GM12878 (cell line): ENCODE measurements at places on chromosomes 3 and 15. TPM values are rescaled to one million over a fixed set of nuclear protein-coding genes. Genes with fewer than 3 reads are reported as not detected.

- no peak overlapping the region for H3K4me3 ChIP-seq
- DNase-seq, result no peak
- no peaks in the 10 kb centered on the region; the same call in 1 of the 2 replicates for H3K27me3 ChIP-seq
- no peaks in the 10 kb centered on the region for H3K36me3 ChIP-seq
- H3K27ac ChIP-seq, result no peak overlapping the region
- H3K4me1 ChIP-seq, result no peaks in the 10 kb centered on the region
Measured at GRCh38 chr15:68479406-68479805, 47.4 kb upstream of the ITGA11 start.

Gene GABRB3
- 0.05 and 0.27 TPM in 2 replicates for total RNA-seq

- H3K27ac ChIP-seq, result no peak overlapping the region
- no peak overlapping the region for H3K4me3 ChIP-seq
- peaks cover 4% of the 10 kb centered on the region for H3K36me3 ChIP-seq
- no peaks in the 10 kb centered on the region for H3K27me3 ChIP-seq
- DNase-seq, result no peak
Measured at GRCh38 chr3:37256447-37256846, 82.1 kb upstream of the LRRFIP2 start.

Gene PPP2R3A
- 0.08 TPM in 1 of 2 replicates, not detected in the other for total RNA-seq

GRCh38 chr15:58297639-58298038, 134.2 kb upstream of the LIPC start:
- no peak for DNase-seq
- H3K27me3 ChIP-seq, result no peaks in the 10 kb centered on the region
- H3K27ac ChIP-seq, result no peak overlapping the region
- H3K36me3 ChIP-seq, result no peaks in the 10 kb centered on the region

DNA sequence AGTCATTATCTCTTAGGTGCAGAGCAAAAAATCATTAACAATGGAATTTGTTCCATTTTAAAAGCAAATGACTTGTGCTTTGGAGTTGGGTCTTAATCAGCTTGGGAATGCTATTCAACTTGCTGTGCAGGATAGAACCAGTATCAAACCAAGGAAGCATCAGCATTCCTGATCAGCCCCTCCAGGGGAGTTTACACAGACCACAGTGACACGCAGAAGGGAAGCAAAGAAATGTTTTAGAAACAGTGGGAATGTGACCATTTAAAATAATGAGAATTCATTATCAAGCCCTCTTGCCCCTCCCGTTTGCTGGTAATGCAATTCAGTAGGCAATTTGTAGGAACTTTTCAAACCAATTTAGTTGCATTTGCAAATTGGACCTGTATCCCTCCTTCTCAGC, 155.1 kb downstream of the LRTM1 start:
- H3K4me3 ChIP-seq, result no peak overlapping the region
- no peaks in the 10 kb centered on the region for H3K36me3 ChIP-seq
- H3K27ac ChIP-seq, result no peak overlapping the region
- peaks cover 1% of the 10 kb centered on the region; the same call in 1 of the 2 replicates for H3K27me3 ChIP-seq
- no peak for DNase-seq
- H3K4me1 ChIP-seq, result no peaks in the 10 kb centered on the region

DNA sequence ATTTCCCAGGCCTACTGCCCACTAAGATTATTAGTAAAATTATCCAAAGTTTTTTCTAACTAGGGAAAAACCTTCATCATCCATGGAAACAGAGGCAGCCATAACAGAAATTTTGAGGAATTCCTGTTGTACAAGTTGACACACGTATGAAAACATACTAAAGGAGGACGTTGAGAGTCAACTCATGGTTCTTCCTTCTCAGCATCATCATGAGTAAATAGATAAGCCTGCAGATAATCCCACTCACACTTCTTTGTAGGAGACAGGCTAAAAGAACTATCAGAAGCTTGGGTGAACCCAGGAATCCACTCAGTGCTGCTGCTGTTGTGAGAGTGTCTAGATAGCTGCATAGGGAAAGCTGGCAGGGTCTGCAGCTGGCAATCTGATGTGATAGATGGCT, 694.8 kb upstream of the NR2F2 start:
- no peaks in the 10 kb centered on the region for H3K4me1 ChIP-seq
- no peak for DNase-seq
- H3K27ac ChIP-seq, result no peak overlapping the region
- no peaks in the 10 kb centered on the region for H3K27me3 ChIP-seq
- H3K36me3 ChIP-seq, result no peaks in the 10 kb centered on the region

DNA sequence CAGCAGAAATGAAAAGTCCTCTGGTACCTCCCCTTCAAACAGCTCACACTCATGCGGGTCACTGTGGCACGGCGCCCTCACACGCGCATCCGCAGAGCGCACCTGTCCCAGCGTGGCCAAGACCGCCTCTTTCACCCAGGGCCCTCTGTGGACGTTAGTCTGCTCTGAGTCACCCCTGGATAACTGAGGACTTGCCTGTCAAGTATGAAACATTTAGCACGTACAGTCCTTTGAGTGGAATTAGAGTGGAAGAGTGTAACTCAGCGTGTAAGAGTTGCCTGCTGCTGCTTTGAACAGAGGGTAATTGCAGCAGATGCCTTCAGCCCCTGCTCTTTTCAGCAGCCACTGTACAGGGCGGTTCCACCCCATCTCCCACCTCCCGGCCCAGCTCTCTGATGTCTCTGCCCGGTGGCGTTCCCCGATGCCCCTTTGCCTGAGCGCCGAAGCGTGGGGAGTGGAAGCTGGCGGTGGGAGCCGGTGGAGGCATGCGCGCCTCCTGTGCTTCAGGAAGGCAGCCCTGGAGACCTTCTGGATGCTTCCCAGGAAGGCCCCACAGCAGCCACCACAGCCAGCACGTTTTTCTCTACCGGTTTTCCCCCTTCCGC, 23.0 kb downstream of the CPN2 start:
- H3K4me3 ChIP-seq, result no peak overlapping the region
- no peak overlapping the region for H3K27ac ChIP-seq
- no peak for DNase-seq
- no peaks in the 10 kb centered on the region; the same call in 1 of the 2 replicates for H3K27me3 ChIP-seq

DNA sequence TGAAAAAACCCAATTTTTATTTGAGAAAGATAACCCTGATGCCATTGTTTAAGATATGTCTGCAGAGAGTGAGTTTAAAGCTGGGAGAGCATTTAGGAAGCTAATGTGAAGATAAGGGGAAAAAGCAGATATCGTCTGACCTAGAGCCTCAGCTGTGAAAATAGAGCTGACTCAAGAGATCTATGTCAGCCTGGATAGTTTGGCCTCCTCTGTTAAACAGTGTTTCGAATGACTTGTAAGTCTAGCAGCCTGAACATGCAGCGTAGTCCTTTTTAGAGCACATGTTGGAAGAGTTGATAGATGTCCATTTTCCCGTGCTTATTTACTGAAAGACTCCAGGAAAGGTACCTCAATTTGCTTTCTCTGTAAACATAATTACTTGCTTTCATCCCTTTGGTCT, 48.1 kb downstream of the ALCAM start:
- no peaks in the 10 kb centered on the region for H3K27me3 ChIP-seq
- no peak for DNase-seq
- H3K27ac ChIP-seq, result no peak overlapping the region
- no peaks in the 10 kb centered on the region for H3K4me1 ChIP-seq
- no peaks in the 10 kb centered on the region for H3K36me3 ChIP-seq
- no peak overlapping the region for H3K4me3 ChIP-seq

- peaks cover 21% of the 10 kb centered on the region for H3K4me1 ChIP-seq
- H3K36me3 ChIP-seq, result no peaks in the 10 kb centered on the region
- no peaks in the 10 kb centered on the region for H3K27me3 ChIP-seq
- H3K4me3 ChIP-seq, result no peak overlapping the region
- DNase-seq, result no peak
- H3K27ac ChIP-seq, result no peak overlapping the region
Measured at GRCh38 chr15:22959321-22960101, 20.7 kb downstream of the CYFIP1 start.

GRCh38 chr3:173932624-173933023, 535.1 kb downstream of the NLGN1 start:
- no peak overlapping the region for H3K4me3 ChIP-seq
- no peak overlapping the region for H3K27ac ChIP-seq
- H3K4me1 ChIP-seq, result no peaks in the 10 kb centered on the region
- H3K36me3 ChIP-seq, result no peaks in the 10 kb centered on the region
- no peak for DNase-seq
- H3K27me3 ChIP-seq, result no peaks in the 10 kb centered on the region

Gene MST1
- total RNA-seq, result 14.1 TPM in 2 replicates

DNA sequence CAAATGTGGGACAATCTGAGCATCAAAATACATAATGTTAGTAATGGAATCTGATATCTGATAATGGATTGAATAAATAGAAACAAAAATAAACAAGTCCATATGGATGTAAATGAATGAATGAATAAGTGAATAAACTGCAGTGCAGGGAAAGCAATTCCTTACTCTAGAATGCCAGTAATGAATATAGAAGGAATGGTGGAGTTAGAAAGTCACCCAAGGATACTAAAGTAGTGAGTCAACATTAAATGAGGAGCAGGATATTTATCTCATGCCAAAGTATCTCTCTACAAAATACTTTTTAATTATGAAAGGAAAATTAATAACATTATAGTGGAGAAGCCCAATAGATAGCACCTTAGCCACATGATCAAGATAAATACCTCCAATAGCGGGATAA, 300.3 kb downstream of the FEZF2 start:
- no peak for DNase-seq
- no peak overlapping the region for H3K4me3 ChIP-seq
- H3K36me3 ChIP-seq, result no peaks in the 10 kb centered on the region
- H3K4me1 ChIP-seq, result no peaks in the 10 kb centered on the region
- H3K27me3 ChIP-seq, result no peaks in the 10 kb centered on the region

Gene MAP1A
- 0.10 and 0.16 TPM in 2 replicates for total RNA-seq

DNA sequence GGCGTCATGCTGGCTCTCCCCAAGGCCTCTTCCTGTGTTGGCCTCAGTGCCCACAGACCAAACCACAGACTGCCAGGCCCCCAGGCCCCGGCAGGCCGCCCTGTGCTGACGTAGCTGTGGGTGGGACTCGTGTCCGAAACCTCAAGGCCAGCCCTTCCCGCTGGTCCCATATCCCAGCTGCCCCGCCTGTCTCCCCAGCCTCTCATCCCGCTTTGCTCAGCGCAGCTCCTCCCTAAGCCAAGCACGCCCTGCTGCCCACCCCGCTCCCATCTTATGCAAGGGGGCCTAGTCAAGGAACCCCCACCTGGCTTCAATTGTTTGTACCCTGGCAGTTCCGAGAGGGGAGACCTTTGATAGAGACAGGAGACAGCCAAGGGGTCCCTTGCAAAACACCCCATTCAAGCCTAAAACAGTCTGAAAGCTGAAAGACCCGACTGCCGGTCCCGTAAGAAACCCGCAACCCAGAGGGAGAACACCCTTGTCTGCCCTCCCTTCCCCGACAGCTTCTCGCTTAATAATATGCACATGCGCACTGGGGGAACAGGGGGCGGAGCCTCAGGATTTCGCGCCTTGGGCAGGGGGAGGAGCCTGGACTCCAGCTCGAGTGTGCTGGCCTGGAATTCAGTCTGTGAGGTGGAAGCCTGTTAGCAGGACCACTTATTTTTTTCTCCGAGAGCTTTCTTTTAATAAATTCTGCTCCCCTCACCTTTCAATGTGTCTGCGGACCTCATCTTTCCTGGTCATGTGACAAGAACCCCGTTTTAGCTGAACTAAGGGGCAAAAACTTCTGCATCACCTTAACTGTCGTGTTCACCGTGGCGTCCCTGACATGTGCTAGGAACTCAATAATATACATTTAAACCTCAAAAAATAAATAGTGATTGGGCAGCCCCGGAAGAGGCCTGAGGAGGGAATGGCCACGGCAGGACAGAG, 17.2 kb downstream of the TNFAIP8L3 start:
- DNase-seq, result peak; percentile 48
- H3K27me3 ChIP-seq, result no peaks in the 10 kb centered on the region
- H3K36me3 ChIP-seq, result no peaks in the 10 kb centered on the region
- H3K27ac ChIP-seq, result peak overlapping the region; percentile 55

Gene SCAMP5
- total RNA-seq, result 24.8 and 25.5 TPM in 2 replicates

Gene CCDC39
- total RNA-seq, result 0.43 and 0.44 TPM in 2 replicates

Gene MKRN3
- not detected in 2 replicates for total RNA-seq

Gene PLSCR5
- not detected in 2 replicates for total RNA-seq

Gene SLC22A14
- not detected in 2 replicates for total RNA-seq

GRCh38 chr3:151561878-151562277, 101.0 kb upstream of the IGSF10 start:
- no peak overlapping the region for H3K27ac ChIP-seq
- H3K27me3 ChIP-seq, result no peaks in the 10 kb centered on the region
- DNase-seq, result no peak

DNA sequence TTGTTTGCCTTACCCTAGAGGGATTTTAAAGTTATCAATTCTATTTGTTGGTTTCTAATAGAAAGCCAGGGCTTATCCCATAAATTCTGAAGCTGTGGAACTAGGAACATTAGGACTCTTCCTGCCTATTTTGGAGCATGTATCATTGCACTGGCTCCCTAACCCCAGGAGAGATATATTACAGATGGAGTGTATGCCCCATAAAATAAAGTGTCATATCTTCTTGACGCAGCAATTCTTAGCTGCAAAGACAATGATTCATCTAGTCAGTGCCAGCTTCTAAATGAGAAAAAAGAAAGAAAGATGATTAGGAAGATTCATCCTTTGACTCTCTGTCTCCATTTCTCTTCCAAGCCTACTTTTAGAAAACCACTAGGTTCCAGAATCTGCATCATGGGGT, 74.8 kb upstream of the MAGI1 start:
- no peaks in the 10 kb centered on the region for H3K27me3 ChIP-seq
- no peaks in the 10 kb centered on the region for H3K36me3 ChIP-seq
- no peak for DNase-seq
- no peak overlapping the region for H3K27ac ChIP-seq

DNA sequence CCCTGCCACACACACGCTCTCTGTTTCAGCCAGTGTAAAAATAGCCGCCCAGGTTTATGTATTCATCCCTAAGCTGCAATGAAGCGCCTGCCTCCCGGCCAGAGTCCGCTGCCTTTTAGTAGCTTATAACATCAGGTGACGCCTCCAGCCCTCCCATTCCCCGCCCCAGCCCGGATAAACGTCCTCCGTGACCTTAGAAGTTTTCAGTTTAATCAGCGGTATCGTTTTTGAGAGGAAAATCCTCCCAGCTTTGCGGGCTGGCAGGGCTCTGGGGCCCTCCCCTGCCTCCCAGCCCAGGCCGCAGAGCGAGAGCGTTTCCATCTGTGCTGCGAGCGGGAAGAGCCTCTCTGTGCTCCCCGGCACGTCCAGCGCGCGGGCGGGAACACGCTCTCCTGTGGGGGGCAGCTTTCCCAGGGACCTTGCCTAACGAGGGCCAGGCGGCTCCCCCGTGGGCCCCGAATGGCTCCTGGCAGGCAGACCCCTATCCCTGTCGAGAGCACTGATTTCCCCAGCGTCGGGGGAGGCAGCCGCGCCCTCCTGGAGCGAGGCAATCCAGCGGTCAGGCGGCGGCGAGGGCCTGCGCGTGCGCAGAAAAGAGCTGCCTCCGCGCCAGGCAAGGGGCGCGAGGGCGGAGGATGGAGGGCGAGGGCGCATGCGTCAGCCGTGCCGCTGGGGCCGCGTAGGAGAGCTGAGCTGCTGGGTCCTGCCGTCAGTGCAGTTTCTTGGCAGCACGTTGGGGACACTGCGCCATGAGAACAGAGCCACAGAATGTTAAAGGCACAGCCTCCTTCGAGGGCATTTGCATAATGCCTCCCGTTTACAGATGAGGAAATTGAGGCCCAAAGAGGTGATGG, 71.1 kb downstream of the CCNL1 start:
- peak overlapping the region; percentile 52 for H3K4me3 ChIP-seq
- no peaks in the 10 kb centered on the region for H3K27me3 ChIP-seq
- DNase-seq, result peak; percentile 93
- H3K27ac ChIP-seq, result peak overlapping the region; percentile 97
